ENCODE measurements at places on chromosomes 13 and 19.

GRCh38 chr19:51027873-51028272 lies 1.5 kb upstream of the KLK11 start:
- DNase-seq: no peak

DNA sequence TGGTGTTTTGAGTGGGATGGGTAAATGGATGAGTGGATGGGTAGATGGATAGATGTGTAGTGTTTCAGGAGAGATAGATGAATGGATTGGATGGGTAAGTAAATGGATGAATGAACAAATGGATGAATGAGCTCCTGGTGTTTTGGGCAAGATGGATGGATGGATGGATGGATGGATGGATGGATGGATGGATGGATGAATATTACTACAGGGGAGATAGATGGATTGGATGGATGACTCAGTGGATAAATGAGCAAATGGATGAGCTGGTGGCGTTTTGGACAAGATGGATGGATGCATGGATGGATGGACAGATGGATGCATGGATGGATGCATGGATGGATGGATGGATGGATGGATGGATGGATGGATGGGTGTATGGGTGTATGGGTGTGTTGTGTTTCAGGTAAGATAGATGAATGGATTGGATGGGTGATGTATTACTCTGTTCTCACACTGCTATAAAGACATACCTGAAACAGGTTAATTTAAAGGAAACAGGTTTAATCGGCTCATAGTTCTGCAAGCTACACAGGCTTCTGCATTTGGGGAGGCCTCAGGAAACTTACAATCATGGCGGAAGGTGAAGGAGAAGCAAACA lies 12.3 kb downstream of the ZSWIM4 start:
- DNase-seq: no peak

GRCh38 chr13:113655346-113656002 lies 2.5 kb downstream of the ATP4B start:
- DNase-seq: no peak

GRCh38 chr13:27549406-27549981 lies 70.8 kb downstream of the LNX2 start:
- no peak for DNase-seq

- DNase-seq: no peak
Measured at GRCh38 chr19:11195681-11196080, 1.7 kb downstream of the KANK2 start.

DNA sequence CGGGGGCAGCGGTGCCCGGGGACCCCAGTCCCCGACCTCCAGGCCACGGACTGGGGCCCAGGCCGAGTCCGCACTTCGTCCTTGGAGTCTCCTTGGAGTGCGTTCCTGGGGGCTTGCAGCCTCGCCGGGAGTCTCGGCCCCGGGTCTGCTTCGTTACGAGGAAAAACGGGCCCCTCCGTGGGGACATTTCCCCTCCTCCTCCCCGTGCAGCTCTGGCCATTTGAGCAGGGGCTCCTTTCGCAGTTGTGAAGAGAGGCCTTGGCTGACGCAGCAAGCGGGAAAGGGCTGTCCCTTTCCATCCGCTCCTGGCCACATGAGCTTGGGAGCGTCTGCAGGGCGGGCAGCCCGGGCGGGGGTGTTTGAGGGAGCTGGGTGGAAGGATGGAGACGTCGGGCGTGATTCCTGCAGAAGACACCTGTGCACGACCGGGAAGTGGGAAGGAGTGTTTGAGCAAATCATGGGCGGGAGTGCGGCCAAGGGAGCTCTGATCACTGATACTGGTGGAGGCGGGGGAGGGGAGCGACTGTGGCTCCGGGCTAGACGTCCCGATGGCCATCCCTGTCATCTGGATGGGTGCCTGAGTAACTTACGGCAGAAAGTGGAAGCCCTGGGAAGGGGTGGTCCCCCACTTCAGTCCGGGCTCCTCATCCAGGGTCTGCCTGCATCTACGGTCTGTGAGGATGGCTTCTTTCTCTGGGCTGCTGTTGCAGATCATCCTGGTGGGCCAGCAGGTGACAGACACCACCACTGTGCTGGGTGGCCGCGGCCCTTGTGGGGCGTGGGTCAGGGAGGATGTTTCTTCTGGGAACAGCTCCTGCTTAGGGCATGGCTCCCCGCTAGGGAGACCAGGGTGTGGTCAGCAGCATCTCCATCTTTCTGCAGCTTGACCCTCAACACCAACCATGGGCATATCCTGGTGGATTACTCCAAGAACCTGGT lies 736 bp downstream of the GPI start:
- DNase-seq: peak; percentile 36

GRCh38 chr13:104872153-104872552 lies 1663.3 kb downstream of the EFNB2 start:
- DNase-seq: no peak

DNA sequence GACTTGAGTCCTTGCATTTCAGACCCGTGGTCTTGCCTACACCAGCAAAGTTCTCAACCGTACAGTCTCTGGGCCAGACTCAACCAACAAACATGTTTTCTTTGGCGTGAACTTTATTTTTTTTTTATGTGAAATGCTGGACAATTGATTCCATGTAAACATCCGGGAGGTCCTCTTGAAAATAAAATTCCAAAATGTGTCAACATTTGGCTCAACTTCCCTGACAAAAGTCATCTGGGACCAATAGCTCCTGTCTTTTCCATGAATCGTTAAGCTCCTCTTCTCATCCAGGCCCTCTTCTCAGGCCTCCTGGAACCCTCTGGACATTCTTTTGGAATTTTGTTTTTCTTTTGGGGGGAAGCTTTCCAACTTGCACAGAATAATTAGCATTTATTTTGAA lies 2.7 kb downstream of the ALDH16A1 start:
- no peak for DNase-seq

- DNase-seq: no peak
Measured at GRCh38 chr13:71274923-71275608, 591.9 kb downstream of the DACH1 start.

DNA sequence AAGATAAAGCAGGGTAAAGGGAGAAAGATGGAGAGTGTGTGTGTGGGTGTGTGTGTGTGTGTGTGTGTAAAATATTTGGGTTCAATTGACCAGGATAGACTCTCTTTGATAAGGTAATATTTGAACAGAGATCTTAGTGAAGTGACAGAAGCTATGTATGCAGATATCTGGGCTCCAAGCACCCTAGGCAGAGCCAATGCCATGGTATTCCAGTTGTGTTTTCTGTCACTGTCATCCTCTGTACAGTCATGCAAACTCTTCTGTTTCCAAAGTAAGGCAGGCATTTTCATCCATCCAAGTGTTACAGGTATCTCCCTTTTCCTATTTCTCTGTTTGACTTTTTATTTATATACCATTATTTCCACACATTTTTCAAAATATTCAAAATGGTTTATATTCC lies 13.5 kb downstream of the DGKH start:
- DNase-seq: no peak

DNA sequence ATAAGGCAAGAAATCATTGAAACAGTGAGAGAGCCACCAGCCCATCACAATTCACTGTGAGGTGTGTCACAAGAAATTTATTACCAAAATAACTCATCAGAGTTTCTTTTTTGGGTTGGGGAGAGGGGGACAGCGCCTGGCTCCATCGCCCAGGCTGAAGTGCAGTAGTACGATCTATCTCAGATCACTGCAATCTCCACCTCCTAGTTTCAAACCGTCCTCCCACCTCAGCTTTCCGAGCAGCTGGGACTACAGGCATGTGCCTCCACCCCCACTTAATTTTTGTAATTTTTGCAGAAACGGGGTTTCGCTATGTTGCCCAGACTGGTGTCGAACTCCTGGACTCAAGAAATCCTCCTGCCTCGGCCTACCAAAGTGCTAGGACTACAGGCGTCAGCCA lies 3.6 kb downstream of the IFNL1 start:
- DNase-seq: no peak

GRCh38 chr13:83929157-83929556 lies 46.9 kb upstream of the SLITRK1 start:
- no peak for DNase-seq

GRCh38 chr19:39082745-39083598 lies 1.2 kb upstream of the ACP7 start:
- no peak for DNase-seq

DNA sequence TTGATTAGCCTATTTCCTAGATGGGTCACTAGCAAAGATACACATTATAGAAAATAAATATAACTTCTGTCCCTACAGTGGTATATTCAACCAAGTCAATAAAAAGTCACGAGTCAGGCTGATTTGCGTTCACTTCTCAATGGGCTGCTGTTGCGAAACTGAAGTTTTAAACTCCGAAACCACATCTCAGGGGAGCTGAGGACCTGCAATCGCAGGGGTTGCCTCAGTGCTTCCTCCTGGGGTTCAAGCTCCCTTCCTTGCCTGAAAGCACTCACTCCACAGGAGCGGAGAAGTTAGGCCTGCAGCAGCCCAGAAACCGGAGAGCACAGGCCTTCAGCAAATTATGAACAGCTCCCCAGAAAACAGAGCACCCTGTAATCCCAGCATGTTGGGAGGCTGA lies 39.6 kb downstream of the RAB20 start:
- no peak for DNase-seq

DNA sequence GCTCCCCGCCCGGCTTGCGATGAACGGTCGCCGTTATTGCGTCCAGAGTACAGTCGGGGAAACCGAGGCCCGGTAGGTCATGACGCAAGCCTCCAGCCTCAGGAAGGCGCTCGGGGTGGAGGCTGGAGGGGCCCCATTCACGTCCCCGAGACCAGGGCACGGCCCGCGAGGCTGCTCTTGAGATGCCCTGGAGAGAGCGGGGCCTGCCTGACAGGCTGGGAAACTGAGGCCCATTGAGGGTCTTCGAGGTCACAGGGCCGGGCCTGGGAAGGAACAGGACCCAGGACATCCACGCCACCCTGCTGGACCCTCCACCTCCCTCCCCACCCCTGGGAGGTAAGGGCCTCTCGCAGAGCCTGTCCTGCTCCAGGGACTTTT lies 367 bp downstream of the NDUFS7 start:
- no peak for DNase-seq

DNA sequence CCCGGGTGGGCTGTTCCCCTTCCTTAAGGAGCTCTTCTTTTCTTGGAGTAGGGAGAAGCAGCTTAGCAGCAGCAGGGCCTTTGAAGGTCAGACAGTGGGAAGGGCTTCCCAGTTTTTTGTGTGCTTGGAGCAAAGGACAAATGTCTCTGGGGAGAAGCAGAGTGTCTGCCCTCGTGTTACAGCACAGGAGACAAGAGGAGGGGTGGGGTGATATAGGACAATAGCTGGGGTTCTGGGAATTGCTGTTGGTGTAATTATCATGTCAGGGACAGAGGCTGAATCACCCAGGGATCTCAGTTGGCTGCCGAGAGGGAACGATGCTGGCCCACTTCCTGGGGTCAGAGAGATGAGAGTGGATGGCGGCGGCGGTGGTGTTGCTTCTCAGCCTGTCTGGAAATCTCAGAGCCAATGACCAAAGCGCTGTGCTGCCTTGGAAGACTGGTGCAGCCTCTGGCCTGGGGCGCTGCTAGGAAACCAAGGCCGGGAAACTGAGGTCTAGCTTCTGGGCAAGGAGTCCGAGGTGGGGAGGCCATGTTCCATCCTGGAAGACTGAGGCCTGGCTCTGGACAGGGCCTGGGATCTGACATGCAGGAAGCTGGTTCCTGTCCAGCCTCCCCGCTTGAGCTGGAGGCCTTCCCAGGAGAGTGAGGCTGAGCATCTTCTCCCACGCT lies 1.2 kb downstream of the INAFM1 start:
- no peak for DNase-seq

DNA sequence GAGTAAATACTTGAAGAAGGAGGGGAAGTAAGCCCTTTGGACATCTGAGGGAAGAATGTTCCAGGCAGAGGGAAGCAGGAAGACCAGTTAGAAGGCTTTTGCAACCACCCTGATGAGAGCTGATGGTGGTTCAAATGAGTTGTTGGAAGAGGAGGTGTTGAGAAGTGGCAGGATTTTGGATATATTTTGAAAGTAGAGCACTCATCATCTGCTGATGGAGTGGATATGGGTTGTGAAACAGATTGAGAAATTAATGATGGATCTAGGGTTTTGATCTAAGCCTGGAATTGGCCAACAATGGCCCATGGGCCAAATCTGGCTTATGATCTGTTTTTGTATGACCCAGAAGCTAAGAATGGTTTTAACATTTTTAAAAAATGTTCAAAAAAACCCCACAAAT lies 230.7 kb downstream of the NDFIP2 start:
- no peak for DNase-seq

DNA sequence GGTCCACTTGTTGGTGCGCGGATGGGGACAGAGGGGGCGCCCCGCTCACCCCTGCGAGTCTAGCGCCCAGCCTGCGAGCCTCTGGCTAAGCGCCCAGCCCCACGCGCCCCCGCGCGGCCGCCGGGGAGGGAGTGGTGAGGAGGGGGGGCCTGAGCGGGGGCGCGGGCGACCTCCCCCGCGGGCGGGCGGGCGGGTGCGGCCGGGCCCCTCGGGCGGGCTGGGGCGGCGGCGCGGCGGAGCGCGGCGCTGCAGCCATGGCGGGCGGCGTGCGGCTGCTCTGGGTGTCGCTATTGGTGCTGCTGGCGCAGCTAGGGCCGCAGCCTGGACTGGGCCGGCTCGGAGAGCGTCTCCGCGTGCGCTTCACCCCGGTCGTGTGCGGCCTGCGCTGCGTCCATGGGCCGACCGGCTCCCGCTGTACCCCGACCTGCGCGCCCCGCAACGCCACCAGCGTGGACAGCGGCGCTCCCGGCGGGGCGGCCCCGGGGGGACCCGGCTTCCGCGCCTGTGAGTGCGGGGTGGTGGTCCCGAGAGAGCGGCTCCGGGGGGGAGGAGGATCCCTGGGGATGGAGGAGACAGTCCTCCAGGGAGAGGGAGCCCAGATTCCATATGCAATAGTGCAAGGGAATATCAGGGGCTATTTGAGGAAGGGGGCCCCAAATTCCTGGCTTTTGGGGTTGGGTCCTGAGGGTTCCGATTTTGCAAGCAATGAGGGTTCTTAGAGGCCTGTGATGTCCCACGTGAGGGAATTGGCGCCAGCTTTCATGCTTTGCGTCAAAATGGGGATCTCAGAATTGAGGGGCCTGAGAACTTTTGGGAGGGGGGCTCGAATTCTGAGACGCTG lies at the start of gene LTBP4:
TSS of gene LTBP4 (plus strand) at position 236 of the 841 bp plus-strand sequence. CDS start at position 255, 19 bp downstream.
- DNase-seq: peak; percentile 60

- DNase-seq: no peak
Measured at GRCh38 chr13:29568731-29569130, 26.8 kb downstream of the SLC7A1 start.

- no peak for DNase-seq
Measured at GRCh38 chr13:78907006-78907405, 248.1 kb upstream of the OBI1 start.

- no peak for DNase-seq
Measured at GRCh38 chr13:93338030-93338429, 111.4 kb downstream of the GPC6 start.

DNA sequence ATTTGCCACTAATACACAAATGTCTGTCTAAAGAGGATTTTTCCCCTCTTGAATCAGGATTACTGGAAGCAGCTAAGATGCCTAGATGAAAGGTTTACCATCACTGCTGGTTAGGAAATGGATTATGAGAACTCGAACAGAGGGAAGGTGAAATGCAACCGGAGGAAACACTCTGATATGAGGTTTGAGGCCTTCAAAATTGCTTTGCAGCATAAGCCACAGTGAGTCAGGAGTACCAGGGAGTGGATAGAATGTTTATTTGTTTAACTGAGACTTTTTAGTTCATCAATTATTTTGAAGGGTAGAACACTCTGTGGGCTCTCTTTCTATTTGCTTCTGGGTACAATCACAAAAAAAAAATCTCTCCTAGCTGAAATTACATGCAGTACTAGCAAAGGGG lies 18.1 kb downstream of the CDADC1 start:
- DNase-seq: no peak

- DNase-seq: no peak
Measured at GRCh38 chr13:113076681-113077401, 28.8 kb upstream of the F7 start.

GRCh38 chr19:11038511-11038910 lies 50.8 kb upstream of the LDLR start:
- no peak for DNase-seq
